Stimulated activated CD8-positive, alpha-beta memory T cell treated with anti-CD3 and anti-CD28 coated beads, Interleukin-4, amount 100 ng/mL, for 48 hours (primary cell): ENCODE measurements at places on chromosomes 16 and 17.

DNA sequence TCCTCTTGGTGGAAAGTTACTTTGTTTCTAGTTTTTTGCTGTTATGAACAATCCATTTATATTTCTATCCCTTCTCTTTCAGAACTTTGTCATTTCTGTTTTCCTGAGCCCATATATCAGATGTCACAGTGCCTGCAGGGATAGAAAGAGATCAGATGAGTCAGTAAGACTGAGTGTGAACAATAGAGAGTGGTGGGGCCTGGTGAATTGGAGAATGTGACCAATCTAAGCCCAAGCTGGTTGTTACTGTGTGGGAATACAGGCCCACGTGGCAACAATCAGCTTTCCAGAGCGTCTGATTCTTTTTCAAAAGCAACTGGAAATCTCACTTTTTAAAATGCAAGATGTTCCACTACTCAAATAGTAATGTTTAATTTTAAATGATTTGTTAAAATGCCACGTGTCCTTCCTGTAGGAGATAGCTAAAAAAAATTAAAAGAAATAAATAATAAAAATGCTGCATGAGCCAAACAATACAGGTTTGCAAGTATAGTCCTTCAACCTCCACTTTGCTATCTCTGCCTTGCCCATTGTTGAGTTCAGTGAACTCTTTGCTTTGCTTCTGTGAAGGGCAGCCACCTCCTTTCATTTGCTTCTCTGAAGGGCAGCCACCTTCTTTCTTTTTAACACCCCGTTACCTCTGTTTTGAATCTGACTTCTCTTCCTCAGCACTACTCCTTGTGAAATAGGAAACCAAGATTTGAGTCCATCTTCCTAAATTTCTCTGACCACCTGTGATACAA, 9.6 kb downstream of the DCTN5 start:
- DNase-seq, result no peak

DNA sequence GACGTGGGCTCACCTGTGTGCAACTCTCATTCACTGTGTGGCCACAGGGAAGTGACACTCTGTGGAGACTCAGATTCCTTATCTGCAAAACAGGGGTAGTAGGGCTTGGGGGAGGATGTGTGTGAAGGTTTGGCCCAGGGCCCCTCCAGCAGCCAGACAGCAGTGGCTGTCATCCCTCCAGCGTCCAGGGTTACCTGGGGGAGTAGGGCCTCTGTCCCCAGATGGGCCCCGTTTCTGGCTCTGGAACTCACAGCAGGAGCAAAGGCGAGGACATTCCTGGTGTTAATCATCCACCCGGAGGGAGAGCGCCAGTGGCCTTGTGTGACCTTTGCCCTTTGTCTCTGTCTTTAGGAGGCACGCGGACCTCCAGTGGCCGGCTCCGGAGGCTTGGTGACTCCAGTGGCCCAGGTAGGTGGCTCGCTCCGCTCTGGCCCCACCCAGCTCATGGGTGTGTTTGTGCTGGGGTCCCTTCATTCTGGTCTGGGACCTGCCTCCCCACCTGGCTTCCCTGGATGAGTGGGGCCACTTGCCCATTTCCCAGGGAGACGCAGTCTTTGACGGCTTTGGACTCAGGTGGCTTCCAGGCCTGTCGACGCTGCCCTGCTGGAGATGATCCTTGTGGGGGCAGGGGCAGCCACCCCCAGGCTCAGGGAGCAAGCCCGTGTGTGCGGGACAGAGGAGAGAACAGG, 166.2 kb downstream of the SEC14L1 start:
- DNase-seq, result no peak

DNA sequence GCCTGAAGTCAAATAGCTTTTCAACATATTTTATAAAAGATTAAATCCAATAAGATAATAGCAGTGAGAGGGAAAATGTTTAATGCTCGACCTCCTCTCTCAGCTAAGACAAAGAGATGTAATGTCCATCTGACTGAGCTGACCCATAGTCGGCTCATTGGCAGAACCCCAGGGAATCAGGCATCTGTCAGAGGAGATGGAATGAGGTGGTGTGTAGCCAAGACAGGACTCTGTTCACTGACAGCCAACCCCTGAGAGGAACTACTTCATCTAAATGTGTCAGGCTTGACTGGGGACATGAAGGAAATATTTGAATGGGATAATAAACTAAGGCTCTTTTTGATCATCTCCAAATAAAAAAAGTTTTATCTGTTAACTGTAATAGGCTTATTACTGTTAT, 188.0 kb downstream of the CDH11 start:
- no peak for DNase-seq

GRCh38 chr17:55341432-55341831, 76.7 kb downstream of the HLF start:
- DNase-seq, result no peak

- DNase-seq, result peak; percentile 18
Observed at GRCh38 chr17:144936-145670, 7.7 kb downstream of the SCGB1C2 start.

- no peak for DNase-seq
Observed at GRCh38 chr17:12691173-12691572, 25.5 kb downstream of the MYOCD start.

GRCh38 chr17:78133179-78133951, 2.8 kb downstream of the TMC8 start:
- no peak for DNase-seq

DNA sequence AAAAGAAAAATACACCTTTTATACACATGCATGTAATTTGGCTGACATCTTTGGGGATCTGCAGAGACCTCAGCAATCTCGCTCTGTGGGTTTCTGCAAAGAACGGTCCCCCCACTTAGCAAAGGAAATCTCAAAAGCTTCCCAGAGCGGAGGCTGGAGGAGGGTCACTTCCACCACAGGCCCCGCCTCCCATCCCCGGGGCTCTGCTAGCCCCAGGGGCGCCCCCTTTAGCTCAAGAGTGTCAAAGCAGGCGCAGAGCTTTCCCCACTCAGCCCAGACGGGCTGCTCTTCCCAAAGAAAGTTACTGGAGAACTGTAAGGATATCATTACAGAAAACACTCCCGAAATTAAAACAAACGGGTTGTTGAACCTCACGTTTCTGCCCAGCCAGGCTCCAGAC, 11.4 kb downstream of the SLC13A5 start:
- peak; percentile 74 for DNase-seq

GRCh38 chr17:66836063-66837005, 1.4 kb downstream of the CACNG5 start:
- no peak for DNase-seq

- peak; percentile 73 for DNase-seq
Observed at GRCh38 chr16:58459344-58460218, 40.4 kb upstream of the NDRG4 start.

- DNase-seq, result no peak
Observed at GRCh38 chr16:60329108-60329507, 1595.0 kb upstream of the GOT2 start.

DNA sequence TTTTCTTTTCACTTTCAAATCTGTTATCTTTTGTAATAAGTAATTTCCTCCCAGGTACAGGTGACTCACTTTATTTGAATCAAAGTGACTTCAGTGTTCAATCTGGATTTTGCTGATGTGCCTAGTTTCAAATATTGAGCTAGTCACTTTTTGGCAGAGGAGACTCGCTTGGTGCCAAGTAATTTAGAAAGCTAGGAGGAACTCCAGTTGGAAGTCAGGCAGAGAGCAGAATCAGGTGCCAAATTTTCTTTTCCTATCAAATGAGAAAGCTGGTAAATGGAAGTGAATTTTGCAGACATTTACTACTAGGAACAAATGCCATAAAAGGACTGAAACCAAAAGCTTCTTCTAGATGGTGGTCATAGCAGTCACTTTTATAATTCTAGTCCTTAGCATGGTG, 656.0 kb upstream of the KIF2B start:
- DNase-seq, result no peak

DNA sequence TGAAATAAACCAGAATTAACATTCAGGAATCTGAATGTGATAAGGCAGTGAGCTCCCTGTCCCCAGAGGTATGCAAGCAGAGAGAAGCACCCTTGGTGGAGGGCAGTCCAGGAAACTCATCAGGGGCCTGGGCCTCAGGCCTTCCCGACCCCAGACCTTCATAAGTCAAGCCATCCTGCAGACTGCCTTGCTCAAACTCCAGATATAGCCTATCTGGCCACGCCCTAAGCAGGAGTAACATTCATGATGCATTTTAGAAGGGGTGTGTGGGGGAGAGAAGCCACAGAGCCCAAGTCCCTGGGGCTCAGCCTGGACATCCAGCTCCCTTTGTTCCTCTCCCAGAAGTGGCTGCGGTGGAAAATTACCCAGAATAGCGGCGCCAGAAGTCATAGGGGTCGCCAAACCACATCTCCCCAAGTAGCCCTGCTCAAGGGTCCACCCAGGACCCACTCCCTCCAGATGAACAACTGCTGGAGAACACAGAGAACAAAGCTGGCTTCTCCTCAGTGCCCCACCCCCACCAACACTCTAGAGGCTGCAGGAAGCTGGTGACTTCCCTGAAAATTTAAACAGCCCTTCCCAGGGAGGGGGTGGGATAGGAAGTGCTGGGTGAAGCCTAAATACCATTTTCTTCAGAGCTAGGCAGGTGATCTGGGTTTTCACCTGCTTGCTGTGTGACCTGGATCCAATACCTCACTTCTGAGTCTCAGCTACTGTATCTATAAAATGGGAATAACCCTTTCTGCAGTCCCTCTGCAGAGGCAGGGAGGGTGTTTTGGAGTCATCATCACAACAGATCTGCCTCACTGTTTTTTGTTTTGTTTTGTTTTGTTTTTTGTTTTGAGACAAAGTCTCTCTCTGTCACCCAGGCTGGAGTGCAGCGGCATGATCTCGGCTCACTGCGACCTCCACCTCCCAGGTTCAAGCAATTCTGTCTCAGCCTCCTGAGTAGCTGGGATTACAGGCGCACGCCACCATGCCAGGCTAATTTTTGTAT, 1.5 kb upstream of the SREBF1 start:
- no peak for DNase-seq

- DNase-seq, result no peak
Observed at GRCh38 chr16:71630808-71631207, 4.8 kb downstream of the MARVELD3 start.

DNA sequence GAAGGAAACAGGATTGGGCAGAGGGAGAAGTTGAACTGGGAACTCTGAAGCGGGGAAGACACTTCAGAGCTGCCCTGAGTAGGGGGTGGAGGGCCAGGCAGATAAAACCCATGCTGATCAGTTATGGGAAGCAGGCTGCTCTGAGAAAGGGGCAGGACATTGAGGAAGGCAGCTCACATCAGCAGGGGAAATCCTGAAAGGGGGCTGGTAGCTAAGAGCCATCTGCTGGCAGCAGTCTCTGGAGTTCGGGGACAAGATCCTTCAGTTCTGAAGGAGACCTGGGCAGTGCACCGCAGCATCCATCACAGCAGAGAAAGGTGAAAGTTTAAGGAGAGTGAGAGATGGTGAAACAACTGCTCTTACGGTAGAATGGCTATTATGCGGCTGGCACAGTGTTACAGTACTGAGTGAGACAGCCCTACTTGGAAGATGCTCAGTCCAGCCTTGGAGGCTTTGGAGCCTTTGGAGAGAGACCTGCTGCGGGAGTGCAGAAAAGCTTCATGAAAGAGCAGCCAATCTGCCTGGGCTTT, 5.4 kb upstream of the KIF18B start:
- DNase-seq, result no peak

- no peak for DNase-seq
Observed at GRCh38 chr16:53176434-53176833, 121.6 kb downstream of the CHD9 start.

- no peak for DNase-seq
Observed at GRCh38 chr16:70691223-70692129, 5.6 kb upstream of the MTSS2 start.

GRCh38 chr16:66609139-66609510, 4.6 kb downstream of the CMTM3 start:
- no peak for DNase-seq

- no peak for DNase-seq
Observed at GRCh38 chr16:81409016-81409556, 35.5 kb upstream of the CMIP start.

GRCh38 chr16:3458852-3459361, 15.4 kb downstream of the NAA60 start:
- no peak for DNase-seq

DNA sequence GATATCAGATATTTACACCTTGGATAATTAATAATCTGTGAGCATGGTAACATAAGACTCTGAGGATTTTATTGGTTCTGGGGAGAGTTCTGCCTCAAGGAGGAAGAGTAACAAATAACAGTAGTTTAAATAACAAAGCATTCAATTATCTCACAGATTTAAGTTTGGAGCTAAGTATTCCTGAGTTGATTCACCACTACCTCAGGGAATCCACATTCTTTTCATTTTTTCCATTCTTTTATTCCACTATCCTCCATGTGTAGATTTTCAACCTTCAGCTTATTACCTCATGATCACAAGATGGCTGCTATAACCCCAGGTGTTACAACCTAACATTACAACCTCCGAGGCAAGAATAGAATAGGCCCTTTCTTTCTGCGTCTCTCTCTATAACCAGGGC, 252.2 kb upstream of the TOX3 start:
- DNase-seq, result no peak

GRCh38 chr17:73231395-73231794, 30.3 kb downstream of the CPSF4L start:
- DNase-seq, result peak; percentile 33
